T-helper 1 cell (primary cell): ENCODE measurements at places on chromosomes 7 and 10.

DNA sequence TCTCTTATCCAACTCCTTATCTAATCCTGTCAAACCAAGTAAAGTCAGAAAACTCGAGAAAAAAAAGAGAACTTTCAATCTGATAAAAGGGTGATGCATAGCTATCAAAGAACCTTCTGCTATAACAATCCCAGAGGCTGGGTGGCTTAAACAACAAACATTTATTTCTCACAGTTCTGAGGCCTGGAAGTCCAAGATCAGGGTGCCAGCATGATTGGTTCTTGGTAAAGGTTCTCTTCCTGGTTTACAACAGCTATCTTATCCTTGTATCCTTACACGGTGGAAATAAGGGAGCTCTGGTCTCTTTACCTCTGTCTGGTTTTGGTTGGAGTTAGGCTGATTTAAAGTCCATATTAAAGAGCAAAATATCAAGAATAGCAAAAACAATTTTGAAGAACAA lies 131.9 kb downstream of the PHTF2 start:
- no peak for DNase-seq

DNA sequence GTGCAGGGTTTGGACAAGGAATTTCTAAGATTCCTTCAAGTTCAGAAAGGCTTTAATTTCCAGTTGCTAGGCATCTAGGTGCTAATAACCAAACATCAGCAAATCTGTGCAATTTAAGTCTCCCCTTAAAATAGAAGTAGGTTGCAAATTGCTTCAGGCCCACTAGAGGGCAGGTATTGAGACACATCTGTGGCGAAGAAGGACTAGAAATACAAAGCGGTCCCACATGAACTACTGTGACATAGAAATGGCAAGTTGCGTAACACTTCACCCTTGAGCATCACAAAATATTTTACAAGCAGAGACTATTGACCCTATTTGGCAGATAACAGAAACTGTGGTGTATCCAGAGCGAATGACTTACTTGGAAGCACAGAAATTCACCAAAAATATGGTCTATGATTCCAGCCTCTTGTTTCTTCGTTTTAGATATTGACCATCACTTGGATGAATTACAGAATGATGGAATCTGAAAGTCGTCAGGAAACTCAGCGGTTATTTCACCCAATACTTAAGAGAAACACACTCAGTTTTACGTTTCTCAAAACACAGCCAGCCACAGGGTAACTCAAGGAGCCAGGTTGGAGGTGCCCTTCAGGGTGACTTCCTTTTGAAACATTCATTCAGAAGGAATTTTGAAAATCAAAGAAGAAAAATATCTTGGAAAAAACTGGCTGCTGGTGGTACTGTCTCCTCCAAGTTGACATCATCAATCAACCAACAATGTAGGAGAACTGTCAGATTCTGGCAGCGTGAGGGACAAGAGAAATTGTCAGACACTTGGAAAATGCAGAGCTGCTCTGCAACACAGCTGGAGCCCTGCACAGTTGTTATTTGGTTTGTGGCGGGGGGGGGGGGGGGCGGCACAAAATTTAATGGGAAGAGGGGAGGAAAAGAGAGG lies 256.3 kb upstream of the MINDY3 start:
- DNase-seq, result no peak

- DNase-seq, result no peak
Observed at GRCh38 chr10:78783753-78784152, 285.0 kb upstream of the ZMIZ1 start.

DNA sequence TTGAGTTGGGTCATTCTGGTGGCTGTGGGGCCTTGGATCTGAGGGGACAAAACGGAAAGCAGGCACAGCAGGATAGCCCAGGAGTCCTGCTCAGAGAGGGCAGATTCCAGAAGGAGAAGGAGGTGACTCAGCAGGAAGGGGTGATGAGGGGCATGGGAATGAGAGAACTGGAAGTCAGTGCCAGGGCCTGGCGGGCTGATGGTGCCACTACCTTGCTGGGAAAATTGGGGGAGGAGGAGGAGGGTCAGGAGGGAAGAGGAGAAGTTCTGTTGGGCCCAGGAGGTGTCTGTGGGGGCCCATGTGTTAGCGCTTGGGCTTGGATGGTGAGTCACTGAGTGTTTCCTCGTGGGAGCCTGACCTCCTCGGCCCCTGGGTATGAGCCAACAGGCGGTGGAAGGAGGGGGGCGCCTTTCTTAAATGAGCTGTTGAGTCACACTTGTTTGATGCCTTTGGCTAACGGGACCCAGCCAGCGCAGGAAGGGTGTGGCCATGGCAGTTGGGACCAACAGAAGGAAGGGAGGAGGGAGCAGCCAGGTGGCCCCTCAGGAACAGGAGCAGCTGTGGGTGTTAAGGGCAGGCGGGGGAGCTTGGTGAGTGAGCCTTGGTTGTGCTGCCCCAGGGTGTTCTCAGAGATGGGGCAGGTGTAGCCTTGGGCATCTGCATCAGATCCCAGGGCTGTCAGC lies 130.0 kb upstream of the BTBD16 start:
- DNase-seq, result no peak

DNA sequence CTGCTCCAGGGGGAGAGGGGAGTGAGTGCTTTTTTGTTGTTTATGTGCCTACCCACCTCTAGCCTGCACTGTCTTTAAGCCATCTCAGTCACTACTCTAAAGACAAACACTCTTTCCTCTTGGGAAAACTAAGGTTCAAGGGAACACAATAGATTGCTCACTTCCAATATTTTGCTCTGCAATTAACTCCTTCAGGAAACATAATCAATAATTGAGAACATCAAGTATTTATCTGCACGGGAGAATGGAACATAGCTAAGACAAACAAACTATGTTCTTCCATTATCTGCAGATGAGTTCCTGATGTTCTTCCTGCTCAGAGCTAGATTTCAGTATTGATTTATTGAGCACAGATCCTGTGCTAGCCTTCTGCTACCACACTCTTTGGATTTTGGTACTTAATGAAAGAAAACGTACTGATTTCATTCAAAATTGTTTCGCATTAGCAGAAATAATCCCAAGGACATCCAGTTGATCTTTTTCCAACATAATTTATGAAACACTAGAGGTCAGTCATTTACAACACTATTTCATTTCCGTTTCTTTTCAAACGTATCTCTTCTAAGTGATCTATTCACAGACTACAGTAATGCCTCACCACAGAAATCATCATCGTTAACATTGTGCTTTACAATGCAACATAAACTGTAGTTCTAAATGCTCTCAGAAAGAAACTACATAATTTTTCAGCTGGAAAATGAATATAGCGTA lies 8.3 kb downstream of the NEBL start:
- DNase-seq, result no peak

DNA sequence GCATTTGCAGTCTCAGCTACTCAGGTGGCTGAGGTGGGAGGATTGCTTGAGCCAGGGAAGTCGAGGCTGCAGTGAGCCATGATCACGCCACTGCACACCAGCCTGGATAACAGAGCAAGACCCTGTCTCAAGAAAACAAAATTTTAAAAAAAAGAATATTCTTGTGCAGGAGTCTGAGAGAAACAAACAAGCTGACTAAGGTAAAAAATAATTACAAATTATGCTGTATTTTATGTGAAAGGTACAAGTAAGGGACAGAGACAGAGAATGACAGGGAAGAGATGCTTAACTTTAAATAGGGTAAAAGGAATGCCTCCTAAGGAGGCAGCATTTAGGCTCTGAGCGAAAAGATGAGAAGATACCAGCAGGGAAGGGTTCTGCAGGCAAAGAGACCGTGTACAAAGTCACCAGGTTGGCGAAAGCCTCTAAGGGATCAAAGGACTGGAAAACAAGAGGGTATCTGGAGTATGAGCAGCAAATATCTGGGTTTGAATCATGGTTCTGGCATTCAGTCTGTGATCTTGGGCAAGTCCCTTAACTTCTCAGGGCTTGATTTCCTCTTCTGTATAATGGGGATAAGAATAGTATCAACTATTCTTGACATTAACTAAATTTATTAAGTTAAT lies 106.2 kb upstream of the RHOBTB1 start:
- DNase-seq, result no peak

GRCh38 chr7:44291066-44291732 lies 34.2 kb downstream of the CAMK2B start:
- DNase-seq, result no peak

DNA sequence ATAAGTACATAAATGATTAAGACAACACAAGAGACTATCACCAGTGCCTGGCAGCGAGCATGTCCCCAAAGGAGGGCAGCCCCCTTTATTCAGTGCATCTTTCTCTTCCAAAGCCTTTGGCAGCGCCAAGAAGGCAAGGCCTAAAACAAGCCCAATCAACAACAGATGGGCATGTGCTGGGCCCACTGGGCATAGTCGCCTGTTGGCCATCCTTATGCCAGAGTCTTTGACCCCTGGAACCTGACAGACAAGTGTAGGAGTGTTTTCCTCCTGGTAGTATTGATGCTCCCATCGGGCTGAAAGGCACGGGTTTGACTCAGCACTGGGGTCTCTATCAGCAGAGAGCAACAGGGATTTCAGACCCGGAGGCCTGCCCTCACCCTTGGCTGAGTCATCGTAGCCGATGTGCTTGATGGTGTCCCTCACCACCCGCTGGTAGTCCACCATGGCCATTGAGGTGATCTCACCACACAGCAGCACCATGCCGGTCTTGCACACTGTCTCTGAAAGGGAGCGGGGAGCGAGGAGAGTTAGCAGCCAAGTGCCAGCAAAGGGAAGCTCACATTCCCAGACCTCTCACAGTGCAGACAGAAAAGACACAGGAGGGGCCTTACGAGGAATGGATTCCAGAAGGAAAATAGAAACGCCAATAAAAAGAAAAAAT lies 5.8 kb downstream of the MAT1A start:
- no peak for DNase-seq

DNA sequence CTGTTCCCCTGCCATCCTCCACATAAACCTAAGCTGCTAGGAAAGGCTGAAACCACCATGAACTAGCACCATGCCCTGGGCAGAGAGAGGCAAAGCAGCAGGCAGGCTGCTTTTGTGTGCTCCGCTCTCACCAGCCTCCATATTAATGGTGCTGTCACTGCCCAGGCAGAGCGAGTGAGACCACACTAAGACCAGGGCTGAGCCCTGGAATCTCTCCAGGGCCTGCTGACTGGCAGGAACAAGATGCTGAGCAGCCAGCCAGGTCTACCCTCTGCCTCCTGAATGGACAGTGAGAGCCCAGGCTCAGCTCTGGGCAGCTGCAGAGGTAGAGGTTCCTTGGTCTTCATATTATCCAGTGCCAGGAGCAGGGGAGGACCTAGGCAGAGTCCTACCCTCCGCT lies 1.6 kb upstream of the CRHR2 start:
- DNase-seq, result no peak

- DNase-seq, result no peak
Observed at GRCh38 chr7:72710983-72711382, 117.0 kb downstream of the TYW1B start.

DNA sequence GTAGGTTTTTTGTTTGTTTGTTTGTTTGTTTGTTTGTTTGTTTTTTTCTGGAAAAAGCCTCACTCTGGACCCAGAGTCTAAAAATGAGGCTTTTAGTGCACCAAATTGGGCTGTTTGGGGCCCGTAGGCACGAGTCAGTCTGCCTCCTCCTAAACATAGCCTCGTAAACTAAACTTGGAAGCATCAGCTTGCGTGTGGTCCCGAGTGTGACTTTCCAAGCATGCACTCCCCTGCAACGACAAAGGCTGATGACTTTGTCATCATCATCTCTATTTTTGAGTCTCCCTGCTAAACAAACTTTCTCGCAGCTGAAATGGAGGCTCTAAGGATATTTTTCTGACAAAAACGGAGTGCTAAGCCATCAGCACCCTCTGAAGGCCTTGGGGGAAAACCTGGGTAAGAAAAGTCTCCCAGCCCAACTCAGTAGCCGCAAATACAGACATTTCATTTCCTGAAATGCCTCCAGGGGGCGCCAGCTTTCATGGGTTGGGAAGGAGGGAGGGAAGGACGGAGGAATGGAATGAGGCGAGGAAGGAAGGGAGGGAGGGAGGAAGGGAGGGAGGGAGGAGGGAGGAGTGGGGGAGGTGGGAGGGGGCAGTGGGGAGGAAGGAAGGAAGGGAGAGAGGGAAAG lies 245.9 kb downstream of the KCNMA1 start:
- DNase-seq, result no peak

DNA sequence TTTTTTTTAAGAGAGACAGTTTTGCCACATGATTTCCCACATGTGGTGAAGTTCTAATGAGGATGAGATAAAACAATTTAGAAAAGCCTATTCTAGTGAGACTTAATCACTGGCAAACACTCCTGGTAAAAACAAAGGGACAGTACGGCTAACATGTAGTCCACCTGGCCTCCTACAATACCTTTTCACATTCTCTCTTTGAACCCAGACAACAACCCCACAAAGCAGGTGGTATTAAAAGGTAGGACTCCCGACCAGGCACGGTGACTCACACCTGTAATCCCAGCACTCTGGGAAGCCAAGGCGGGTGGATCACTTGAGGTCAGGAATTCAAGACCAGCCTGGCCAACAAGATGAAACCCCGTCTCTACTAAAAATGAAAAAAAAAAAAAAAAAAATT lies 12.4 kb downstream of the PARD3 start:
- no peak for DNase-seq

GRCh38 chr7:44555350-44555749 lies 14.2 kb upstream of the NPC1L1 start:
- DNase-seq, result no peak

- DNase-seq, result no peak
Observed at GRCh38 chr7:117863618-117864017, 9.6 kb downstream of the CTTNBP2 start.

GRCh38 chr10:116779076-116779687 lies 36.8 kb upstream of the HSPA12A start:
- no peak for DNase-seq

DNA sequence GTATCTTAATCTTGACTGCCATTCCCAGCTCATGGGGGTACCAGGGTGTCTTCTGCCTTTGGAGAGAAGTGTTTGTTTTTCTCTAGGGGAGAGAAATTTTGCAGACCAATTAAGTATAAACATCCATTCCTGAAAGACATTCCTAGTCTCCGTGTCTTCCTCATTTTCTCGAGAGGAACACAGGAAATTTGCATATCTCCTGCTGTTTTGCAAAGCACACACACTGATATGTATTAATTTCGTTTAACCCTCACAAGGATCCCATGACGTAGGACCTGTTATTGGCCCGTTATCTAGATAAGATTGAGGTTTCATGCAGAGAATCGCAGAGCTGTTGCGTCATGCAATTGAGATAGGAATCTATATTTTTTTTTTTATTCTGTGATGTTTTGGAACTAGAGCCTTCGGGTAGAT lies 944 bp downstream of the RHBDD2 start:
- peak; percentile 74 for DNase-seq

DNA sequence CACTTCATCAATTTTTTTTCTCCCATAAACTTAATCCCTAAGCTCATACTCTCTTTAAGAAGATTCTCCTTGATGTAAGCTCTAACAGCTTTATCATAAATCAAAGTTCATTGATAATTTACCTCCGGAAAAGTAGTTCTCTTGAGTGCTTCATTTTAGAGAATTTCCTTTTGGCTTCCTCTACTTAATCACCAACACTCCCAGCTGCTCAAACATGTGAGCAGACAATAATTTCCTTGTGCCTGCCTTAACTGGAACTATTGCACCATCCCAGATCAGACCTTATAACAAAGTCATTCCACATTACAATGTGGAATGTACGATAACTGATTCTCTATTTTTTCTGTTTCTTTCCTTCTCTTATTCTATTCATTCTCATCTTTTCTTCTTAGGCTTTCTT lies 5.9 kb downstream of the FEZF1 start:
- no peak for DNase-seq

GRCh38 chr7:86923527-86923926 lies 135.9 kb downstream of the ELAPOR2 start:
- no peak for DNase-seq
